A549 treated with CpdA at 1 μM for 4 hours (cell line): ENCODE measurements at places on chromosomes 3 and 15. TPM values are rescaled to one million over a fixed set of nuclear protein-coding genes. Genes with fewer than 3 reads are reported as not detected.

The PSTPIP1 gene
- not detected in 5 replicates for total RNA-seq

The SERINC4 gene
- total RNA-seq: 0.05 to 0.12 TPM (median 0.08 TPM) in 4 of 5 replicates, not detected in the other

The OXSR1 gene
- 23.5 to 37.0 TPM (median 31.7 TPM) in 5 replicates for total RNA-seq

The GATM gene
- total RNA-seq: 2.0 to 3.1 TPM (median 2.1 TPM) in 5 replicates

The SPESP1 gene
- total RNA-seq: not detected in 5 replicates

The LTK gene
- total RNA-seq: 0.06 to 0.16 TPM (median 0.10 TPM) in 4 of 5 replicates, not detected in the other

The ZNF502 gene
- 1.2 to 2.1 TPM (median 1.5 TPM) in 5 replicates for total RNA-seq

The TPRG1 gene
- 0.21 to 0.40 TPM (median 0.34 TPM) in 4 of 5 replicates, not detected in the other for total RNA-seq

The EPHA3 gene
- not detected in 5 replicates for total RNA-seq

The TMC3 gene
- total RNA-seq: not detected in 5 replicates

The HES1 gene
- 11.7 to 15.4 TPM (median 14.3 TPM) in 5 replicates for total RNA-seq

The B4GALT4 gene
- 83.3 to 136 TPM (median 108 TPM) in 5 replicates for total RNA-seq

The IL5RA gene
- total RNA-seq: not detected in 5 replicates

The SLC22A13 gene
- 0.06 to 0.12 TPM (median 0.10 TPM) in 3 of 5 replicates, not detected in the others for total RNA-seq

The CAMK1 gene
- 13.6 to 17.6 TPM (median 16.7 TPM) in 5 replicates for total RNA-seq

The REC114 gene
- total RNA-seq: not detected in 5 replicates

The SENP8 gene
- 0.90 to 1.9 TPM (median 1.5 TPM) in 5 replicates for total RNA-seq

The NEK10 gene
- total RNA-seq: 0.84 to 1.5 TPM (median 1.2 TPM) in 5 replicates

The SLC35A5 gene
- 14.9 to 15.8 TPM (median 15.8 TPM) in 5 replicates for total RNA-seq

The C2CD4A gene
- 0.02 to 0.05 TPM (median 0.04 TPM) in 4 of 5 replicates, not detected in the other for total RNA-seq

The GOLGA8J gene
- 0.09 TPM in 1 of 5 replicates, not detected in the others for total RNA-seq

The SNRK gene
- 3.4 to 5.4 TPM (median 4.1 TPM) in 5 replicates for total RNA-seq

The FRMD5 gene
- total RNA-seq: 3.4 to 4.8 TPM (median 3.7 TPM) in 5 replicates

The CXCR6 gene
- not detected in 5 replicates for total RNA-seq

The SI gene
- total RNA-seq: not detected in 5 replicates

The NR1I2 gene
- total RNA-seq: not detected in 5 replicates

The SLC9C1 gene
- not detected in 5 replicates for total RNA-seq

The HYKK gene
- 5.5 to 9.0 TPM (median 6.7 TPM) in 5 replicates for total RNA-seq

The FGF12 gene
- 0.34 to 1.0 TPM (median 0.61 TPM) in 5 replicates for total RNA-seq

The UBA7 gene
- 0.31 to 0.51 TPM (median 0.51 TPM) in 5 replicates for total RNA-seq

The PTX3 gene
- 0.57 to 1.2 TPM (median 0.90 TPM) in 5 replicates for total RNA-seq

The SCG5 gene
- 2.1 to 2.6 TPM (median 2.3 TPM) in 5 replicates for total RNA-seq

The CD96 gene
- not detected in 5 replicates for total RNA-seq

The MRPS22 gene
- 44.6 to 53.5 TPM (median 45.8 TPM) in 5 replicates for total RNA-seq

The SPRED1 gene
- 7.6 to 12.5 TPM (median 8.9 TPM) in 5 replicates for total RNA-seq

The UCN2 gene
- total RNA-seq: 8.5 to 11.8 TPM (median 10.2 TPM) in 5 replicates

The HYAL1 gene
- 0.31 to 0.48 TPM (median 0.38 TPM) in 5 replicates for total RNA-seq
